ENCODE measurements at places on chromosomes 1 and 21.

- DNase-seq = no peak
These were observed 2.4 kb upstream of the LIPI start for GRCh38 chr21:14213164-14213563.

DNA sequence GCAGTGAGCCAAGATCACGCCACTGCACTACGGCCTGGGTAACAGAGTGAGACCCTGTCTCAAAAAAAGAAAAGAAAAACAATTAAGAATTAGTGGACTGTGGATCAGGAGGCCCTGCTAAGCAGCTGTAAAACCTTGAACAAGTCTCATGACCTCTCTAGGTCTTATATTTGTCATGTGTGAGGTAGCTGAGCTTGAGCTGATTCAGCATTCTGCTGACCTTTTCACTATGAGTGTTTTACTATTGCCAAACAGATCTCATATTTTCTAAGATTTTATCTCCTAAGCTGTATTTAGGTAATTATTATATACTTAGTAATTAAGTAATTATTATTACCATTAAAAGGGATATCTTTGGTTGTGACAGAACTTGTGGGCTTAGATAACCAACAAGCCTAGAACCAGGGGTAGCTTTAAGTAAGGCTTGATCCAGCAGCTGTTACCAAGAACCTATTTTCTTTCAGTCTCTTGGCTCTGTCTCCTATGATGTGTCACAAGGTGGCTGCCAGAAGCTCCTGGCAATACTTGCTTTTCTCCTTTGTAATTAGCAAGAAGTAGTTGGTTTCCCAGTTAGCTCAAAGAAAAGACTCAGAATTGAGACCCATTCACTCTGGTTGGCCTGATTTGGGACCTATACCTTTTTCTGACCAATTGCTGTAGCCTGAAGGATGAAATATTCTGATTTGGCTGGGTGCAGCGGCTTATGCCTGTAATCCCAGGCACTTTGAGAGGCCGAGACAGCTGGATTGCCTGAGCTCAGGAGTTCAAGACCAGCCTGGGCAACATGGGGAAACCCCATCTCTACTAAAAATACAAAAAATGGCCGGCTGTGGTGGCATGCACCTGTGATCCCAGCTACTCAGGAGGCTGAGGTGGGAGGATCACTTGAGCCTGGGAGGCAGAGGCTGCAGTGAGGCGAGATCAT is 8.5 kb upstream of the ZC3H12A start:
- no peak for DNase-seq

- DNase-seq = peak; percentile 81
These were observed 13.9 kb downstream of the NT5C1A start for GRCh38 chr1:39657923-39658485.

DNA sequence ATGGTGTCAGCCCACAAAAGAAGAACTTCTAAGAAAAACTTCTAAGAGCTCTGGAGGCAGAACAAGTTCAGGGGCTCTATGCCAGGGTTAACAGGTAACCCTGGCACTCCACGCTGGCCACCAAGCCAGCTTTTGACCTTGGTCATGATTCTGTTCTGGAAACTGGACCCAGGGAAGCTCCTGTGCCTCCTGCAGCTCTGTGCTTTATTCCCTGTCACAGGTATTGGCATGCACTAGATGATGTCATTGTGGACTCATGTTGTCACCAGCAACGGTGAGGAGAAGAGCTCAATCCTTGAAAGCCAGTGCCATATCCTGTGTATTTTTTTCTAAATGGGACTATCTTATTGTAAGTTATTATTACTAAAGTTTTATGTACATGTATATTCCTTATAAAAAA is 56.7 kb upstream of the GCLM start:
- no peak for DNase-seq

DNA sequence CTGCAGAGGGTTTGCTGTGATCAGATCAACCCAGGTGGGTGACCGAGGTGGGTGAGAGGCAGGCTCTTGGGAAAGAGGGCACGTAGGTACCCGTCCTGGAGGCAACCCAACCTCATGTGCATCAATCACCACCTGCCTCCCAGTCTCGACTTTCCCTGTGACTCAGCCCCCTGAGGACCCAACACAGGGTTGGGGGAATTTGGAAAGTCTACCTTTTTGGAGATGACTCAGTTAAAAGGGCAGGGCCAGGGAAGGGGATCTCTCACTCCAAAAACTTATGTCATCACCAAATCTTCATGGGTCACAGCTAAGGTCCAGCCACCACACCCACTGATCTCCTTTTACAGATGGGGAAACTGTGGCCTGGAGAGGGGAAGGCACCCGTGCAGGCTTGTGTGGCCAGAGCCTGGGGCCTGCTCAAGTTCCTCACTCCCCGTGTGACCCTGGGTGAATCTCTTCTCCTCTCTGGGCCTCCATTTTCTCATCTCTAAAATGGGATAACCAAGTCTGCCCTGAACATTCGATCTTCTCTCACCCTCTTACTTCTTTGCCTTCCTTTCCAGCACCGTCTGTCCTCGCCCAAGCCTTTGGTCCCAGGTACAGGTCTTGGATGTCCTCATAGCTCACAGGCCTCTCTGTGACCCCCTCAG is 34.6 kb upstream of the WNT4 start:
- DNase-seq = peak; percentile 32

DNA sequence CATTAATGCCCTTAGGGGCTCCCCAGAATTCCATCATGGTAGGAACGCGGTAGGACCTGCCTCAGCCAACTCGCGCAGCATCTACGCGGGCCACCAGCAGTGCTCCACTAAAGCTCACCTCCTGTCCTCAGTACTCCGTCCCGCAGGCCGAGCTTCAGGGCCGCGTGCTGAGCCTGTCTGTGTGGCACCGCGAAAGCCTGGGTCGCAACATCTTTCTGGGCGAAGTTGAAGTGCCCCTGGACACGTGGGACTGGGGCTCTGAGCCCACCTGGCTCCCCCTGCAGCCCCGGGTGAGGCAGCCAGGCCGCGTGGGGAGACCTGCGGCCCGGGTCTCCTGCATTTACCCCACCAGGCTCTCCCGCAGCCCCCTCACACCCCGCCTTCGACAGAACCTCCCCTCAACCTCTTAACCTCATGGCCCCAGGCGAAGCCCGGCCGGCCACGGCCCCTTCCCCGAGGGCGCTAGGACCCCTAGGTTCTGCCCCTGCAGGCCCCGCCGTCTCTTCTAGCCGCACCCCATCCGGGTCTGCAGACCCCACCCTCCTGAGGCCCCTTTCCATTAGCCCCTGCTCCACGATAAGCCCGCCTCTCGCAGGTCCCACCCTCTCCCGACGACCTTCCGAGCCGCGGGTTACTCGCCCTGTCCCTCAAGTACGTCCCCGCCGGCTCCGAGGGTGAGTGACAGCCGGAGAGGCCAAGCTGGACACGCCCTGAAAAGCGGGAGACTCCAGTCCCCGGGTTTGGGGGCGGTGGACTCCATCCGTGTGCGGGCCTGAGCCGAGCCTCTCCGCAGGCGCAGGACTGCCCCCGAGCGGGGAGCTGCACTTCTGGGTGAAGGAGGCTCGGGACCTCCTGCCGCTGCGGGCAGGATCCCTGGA is 9.1 kb downstream of the SYTL1 start:
- no peak for DNase-seq

DNA sequence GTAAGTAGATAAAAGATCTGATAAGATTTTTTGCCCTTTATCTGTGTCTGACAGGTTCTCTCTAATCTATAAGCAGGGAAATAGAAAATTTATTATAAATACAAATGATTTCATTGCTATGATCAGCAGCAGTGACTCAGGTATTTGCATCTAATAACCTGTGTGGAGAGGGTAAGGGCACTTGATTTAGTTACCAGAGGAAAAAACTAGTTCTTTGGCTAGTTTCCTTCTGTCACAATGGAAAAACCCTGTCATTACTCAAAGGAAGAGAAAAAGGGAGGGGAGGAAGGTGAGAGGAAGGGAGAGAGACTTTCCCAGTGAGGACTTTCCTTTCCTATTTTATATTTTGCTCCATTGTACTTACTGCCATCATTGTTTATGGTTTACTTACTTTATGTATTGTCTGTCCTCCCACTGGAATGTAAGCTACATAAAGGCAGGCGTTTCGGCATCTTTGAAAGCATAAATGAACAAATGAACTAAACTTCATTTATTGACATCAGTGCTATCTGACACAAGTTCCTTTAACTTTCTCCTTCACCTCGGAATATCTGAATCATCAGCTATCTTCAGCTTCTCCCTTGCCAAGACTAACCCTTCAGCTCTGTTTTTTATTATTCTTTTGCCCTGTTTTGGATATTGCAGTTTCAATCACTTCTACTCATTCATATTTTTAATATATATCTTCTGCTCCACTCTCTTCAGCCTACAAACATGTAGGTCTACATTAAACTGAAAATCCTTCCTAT is 34.9 kb downstream of the WDR3 start:
- DNase-seq = no peak

DNA sequence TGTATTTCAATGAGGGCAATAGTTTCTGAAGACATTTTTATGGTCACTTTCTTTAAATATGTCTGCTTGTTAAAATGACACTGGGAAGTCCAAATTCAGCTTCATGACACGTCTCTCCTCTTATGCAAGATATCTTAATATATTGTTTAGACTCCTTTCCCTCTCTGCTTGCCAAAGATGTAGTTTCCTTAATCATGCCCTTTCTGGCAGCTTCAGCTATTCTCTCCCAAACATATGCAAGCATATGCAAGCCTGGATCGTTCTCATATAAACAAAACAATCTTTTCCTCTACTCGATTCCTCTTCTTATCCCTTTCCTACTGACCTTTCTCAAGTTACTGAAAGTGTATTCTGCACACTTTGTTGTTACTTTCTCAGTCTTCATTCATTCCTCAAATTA is 372.2 kb downstream of the PTBP2 start:
- DNase-seq = no peak

- no peak for DNase-seq
These were observed 14.7 kb upstream of the SSX2IP start for GRCh38 chr1:84704872-84705417.

- DNase-seq = no peak
These were observed 25.5 kb upstream of the LYST start for GRCh38 chr1:235892202-235892601.

GRCh38 chr1:61284936-61285335 is 202.6 kb downstream of the NFIA start:
- DNase-seq = no peak

GRCh38 chr1:228835456-228835855 is 100.2 kb downstream of the RHOU start:
- no peak for DNase-seq

- DNase-seq = no peak
These were observed 1.8 kb upstream of the ZBTB48 start for GRCh38 chr1:6577831-6578525.

Measured in activated T-cell treated with anti-CD3 and anti-CD28 coated beads, Interleukin-2, amount 50 U/mL, for 48 hours (primary cell).